ENCODE measurements at places on chromosomes 2 and 18. TPM values are rescaled to one million over a fixed set of nuclear protein-coding genes. Genes with fewer than 3 reads are reported as not detected.

DNA sequence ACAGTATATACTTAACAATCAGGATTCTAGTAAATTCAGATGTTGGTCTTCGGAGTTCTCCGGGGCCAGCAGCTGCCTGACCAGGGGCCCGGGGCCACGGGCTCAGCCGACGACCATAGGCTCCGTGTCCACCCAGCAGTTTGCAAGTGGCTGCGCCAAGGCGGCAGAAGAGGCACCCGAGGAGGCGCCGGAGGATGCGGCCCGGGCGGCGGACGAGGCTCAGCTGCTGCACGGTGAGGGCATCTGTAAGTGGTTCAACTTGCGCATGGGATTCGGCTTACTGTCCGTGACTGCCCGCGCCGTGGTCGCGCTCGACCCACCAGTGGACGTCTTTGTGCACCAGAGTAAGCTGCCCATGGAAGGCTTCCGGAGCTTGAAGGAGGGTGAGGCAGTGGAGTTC is 136.3 kb downstream of the NUP35 start:
- no peak for DNase-seq

DNA sequence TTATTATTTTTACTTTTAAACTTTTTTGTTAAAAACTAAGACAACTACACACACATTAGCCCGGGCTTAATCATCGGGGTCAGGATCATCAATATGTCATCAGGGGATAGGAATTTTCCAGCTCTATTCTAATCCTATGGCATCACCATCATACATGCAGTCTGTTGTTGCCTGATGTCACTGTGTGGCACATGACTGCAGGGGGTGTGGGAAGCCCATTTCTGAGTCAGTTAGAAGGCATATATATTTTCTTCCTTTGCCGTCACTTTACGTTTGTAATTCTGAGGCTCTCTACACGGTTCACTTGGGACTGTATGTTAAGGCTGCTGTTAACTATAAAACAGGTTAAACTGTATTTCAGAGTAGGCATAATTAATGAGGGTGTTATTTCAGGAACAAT is 144.4 kb upstream of the ITGA6 start:
- DNase-seq, result no peak

DNA sequence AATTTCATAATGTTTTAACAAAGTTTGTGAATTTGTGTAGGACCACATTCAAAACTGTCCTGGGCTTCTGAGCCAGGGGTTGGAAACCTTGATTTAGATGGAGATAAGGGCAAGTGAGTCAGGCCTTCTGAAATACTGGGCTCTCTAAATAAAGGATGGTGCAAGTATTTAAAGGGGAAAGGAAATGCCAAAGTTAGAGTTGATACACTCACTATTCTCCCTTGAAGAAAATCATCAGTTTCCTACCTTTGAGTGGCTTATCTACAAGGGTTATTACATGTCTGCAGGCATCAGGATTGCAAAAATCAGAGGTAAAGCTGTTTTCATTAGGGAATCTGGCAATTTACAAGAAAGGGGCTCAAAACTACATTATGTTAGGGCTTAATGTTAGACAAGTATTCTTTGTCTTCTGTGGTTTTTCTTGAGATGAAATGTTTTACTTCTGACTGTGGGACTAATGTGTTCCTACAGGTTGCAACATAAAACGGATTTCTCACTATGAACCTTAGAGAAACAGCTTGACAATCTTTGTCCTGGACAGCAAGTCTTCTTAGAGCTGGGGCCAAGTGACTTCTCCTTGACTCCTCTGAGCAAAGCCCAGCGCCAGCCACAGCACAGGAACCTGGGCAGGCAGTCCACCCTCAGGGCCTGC is 31.1 kb downstream of the RNU4ATAC start:
- no peak for DNase-seq

- no peak for DNase-seq
These were observed at the start of gene GTF2A1L for GRCh38 chr2:48617618-48618017. Gene GTF2A1L (plus strand): TSS chr2:48617856. CDS start chr2:48617875, 19 bp downstream.

- DNase-seq, result no peak
These were observed 78.9 kb upstream of the YWHAQ start for GRCh38 chr2:9709539-9710285.

GRCh38 chr2:188931361-188931760 is 42.8 kb upstream of the COL3A1 start:
- no peak for DNase-seq

Gene PRKAG3
- not detected for total RNA-seq

Gene AOX1
- 0.05 TPM for total RNA-seq

Gene ATRAID
- total RNA-seq, result 97.8 TPM

Data from activated CD4-positive, alpha-beta memory T cell treated with anti-CD3 and anti-CD28 coated beads, Interleukin-2, amount 10 ng/mL, durations not matched to agents 7 days and 5 days (primary cell).